ENCODE measurements at places on chromosomes 5 and 9.

DNA sequence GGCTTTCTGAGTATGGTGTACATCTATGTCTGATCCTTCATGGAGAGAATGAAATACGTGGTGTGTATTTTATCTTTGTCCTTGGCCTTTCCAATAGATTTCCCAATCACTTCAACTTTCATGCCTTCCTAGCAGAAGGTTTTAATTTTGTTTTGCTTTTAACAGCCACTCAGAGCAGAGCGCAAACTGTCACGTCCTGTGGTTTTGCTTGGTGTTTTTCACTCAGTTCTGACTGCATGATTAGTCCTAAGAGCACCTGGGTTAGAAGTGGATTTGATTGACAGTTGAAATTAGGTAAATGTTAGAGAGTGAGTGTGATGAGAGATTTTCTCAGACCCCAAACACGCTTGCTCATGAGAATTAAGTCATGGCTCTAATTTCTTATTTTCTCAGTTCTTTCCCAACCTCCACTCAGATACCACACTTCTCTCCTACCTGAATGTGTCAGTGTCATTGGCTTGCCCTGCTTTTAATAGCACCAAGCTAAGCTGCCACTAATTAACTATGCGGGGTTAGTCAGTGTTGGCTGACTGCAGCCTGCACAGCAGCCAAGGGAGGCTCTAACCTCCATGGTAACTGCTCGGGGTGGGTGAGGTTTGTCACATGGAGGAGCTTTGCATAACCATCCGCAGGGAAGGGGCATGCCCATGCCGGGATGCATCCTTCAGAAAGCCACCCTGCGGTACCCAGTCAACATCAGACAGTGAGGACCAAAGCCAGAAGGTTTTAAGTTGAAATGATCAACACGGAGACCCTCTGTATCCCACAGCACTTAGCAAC lies 173.4 kb downstream of the NR3C1 start:
- no peak for DNase-seq

DNA sequence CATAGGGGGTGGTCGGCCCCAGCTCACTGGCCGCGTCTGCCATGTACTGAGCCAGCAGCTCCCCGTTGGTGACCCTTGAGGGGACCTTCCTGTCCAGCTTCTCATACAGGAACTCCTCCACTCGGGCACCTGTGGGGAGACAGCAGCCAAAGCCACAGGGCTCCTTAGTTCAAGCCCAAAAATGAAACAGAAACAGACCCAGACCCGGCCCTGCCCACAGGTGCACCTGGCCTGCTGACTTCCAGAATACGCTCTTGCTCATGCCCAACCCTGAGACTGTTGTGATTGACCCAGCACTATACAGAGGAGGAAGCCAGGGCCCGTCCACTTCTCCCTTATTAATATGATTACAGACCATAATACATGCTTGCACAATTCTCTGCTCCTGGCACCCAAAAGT lies 7.0 kb downstream of the SH3GLB2 start:
- no peak for DNase-seq

- no peak for DNase-seq
Observed at GRCh38 chr5:179324760-179325295, 20.4 kb downstream of the ADAMTS2 start.

GRCh38 chr5:82314964-82315758 lies 37.0 kb upstream of the RPS23 start:
- no peak for DNase-seq

- no peak for DNase-seq
Observed at GRCh38 chr5:2149195-2149539, 266.4 kb upstream of the IRX4 start.

- no peak for DNase-seq
Observed at GRCh38 chr5:4375640-4376039, 764.5 kb upstream of the ADAMTS16 start.

DNA sequence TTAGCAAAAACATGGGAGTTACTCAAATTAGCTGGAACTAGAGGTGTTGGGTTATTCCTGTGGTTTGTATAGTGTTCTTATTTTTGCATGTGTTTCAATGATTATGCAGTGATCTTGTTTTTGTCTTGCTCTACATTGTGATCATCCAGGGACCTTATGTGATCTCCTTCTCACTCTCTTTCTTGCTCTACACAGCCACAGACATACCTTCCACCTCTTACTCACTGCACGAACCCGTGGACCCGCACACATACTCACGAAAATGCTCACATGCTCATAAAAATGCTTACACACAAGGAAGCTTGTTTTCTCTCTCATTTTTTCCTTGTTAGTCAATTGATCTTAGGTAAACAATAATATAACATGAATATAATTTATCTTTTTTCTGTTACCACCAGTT lies 187.1 kb downstream of the KDM4C start:
- DNase-seq: no peak

DNA sequence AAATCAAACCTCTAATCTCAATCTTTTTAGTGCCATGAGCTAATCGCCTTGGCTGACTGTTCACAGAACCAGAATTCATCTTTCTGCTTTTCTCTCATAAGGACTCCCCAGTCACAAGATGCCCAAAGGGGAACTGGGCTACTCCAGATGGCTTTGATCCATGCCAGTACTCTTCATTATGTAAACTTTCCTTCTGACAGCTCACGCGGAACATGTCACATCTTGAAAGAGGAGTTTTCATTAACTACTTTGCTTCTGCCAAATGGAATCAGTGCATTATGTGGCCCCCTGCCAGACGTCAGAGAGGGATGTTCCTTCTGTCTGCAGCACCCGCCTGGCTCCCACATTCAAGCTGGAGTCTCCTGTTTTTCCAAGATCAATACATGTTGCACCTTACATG lies 142.1 kb upstream of the NMUR2 start:
- no peak for DNase-seq

GRCh38 chr9:83355024-83355444 lies 183.2 kb downstream of the FRMD3 start:
- no peak for DNase-seq

DNA sequence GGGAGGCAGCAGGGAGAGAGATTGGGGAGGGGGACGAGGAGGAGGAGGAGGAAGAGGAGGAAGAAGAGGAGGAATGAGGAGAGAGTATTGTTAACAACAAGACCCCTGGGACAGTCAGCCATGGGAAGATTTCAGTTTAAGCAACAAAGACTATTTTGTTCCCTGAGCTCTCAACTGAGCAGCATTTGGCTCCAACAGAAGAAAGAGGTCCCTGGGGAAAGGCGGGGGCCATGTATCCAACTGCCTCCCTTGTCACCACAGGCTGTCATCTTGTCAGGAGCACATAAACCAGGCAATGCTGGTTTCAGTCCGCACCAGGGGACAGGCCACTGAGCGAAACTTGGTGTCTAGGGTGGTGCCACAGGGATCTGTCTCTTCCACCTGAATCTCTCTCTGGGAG lies 316.1 kb downstream of the TLE1 start:
- DNase-seq: no peak

DNA sequence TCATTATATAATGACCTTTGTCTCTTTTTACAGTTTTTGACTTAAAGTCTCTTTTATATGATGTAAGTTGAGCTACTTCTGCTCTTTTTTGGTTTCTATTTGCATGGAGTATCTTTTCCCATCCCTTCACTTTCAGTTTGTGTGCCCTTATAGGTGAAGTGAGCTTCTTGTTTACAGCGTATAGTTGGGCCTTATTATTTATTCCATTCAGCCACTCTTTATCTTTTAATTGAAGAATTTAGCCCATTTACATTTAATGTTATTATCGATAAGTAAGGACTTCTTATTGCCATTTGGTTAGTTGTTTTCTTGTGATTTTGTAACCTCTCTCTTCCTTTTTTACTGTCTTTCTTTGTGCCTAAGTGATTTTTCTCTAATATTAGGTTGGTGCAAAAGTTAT lies 117.3 kb downstream of the ADAMTSL1 start:
- DNase-seq: no peak

DNA sequence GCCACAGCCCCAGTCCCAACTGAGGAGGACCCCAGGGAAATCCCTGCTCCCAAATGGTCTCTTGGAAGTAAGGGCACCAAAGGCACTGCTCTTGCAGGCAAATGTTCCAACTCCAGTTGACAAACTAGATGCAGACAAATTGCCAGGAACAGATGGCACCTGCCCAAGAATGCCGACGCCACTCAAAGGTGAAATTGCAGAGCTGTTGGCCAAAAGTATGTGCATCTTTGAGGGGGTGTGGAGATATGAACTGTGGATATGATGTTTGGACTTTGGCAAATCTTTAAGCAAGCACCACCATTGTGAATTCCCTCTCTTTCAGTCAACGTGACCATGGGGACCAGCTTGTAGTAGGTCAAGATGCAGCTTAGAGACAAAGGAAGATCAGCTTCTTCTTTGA lies 12.0 kb upstream of the CPLX2 start:
- no peak for DNase-seq

All from stimulated activated CD4-positive, alpha-beta T cell treated with anti-CD3 and anti-CD28 coated beads, TNF-alpha, amount 100 ng/mL, for 24 hours (primary cell).